Activated naive CD8-positive, alpha-beta T cell treated with anti-CD3 and anti-CD28 coated beads, Interleukin-2, amount 10 ng/mL, durations not matched to agents 7 days and 5 days (primary cell): ENCODE measurements at places on chromosomes 12 and 14. TPM values are rescaled to one million over a fixed set of nuclear protein-coding genes. Genes with fewer than 3 reads are reported as not detected.

- no peak for DNase-seq
- H3K4me1 ChIP-seq: no peaks in the 10 kb centered on the region
- H3K27me3 ChIP-seq: no peaks in the 10 kb centered on the region
- H3K36me3 ChIP-seq: peaks cover under 1% of the 10 kb centered on the region
- no peak overlapping the region for H3K4me3 ChIP-seq
- H3K27ac ChIP-seq: no peak overlapping the region
Measured at GRCh38 chr12:124363353-124363965, 68.6 kb downstream of the RFLNA start.

Gene TMED10
- 154 TPM for total RNA-seq

Gene PABPN1
- 207 TPM for total RNA-seq

Gene PYGL
- 0.51 TPM for total RNA-seq

DNA sequence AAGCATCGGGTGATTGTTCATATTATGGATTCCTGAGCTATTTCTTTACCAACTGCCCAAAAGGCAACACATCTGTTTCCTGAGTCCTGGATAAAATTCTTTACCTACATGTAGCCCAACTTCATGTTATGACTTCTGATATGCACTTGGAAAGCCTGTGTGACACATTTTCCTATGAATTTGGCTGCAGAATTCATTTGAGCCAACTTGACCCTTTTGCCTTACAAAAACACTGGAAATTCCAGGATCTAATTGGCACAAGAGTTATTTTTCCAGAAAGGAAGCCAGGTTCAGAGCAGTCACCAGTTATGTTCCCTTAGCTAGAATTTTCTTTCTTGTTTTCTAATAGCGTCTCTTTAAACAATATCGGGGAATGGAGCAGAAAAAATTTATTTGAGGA, 202.5 kb upstream of the LRIG3 start:
- no peaks in the 10 kb centered on the region for H3K4me1 ChIP-seq
- H3K4me3 ChIP-seq: no peak overlapping the region
- DNase-seq: no peak
- H3K27me3 ChIP-seq: no peaks in the 10 kb centered on the region
- no peaks in the 10 kb centered on the region for H3K36me3 ChIP-seq

DNA sequence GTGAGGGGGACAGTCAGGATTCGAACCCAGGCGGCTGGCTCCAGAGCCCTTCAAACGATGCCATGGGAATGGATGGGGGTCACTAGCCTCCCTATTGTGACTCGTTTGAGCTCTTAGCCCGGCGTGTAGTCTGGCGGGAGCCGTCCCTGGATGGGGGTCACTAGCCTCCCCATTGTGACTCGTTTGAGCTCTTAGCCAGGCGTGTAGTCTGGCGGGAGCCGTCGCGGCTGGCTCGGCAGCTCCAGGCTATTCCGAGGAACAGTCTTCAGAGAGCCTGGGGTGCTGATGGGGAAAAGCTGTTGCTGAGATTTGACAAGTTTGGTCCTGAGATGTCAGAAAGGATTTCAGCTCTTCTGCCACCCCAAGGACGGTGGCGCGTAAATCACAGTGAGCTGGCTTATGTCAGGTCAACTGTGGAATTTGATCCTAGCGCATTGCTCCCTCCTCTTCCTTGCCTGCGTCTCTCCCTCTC, 58.3 kb downstream of the CALM1 start:
- peaks cover 7% of the 10 kb centered on the region for H3K4me1 ChIP-seq
- no peak overlapping the region for H3K27ac ChIP-seq
- DNase-seq: no peak
- no peaks in the 10 kb centered on the region for H3K36me3 ChIP-seq
- no peak overlapping the region for H3K4me3 ChIP-seq

- no peak overlapping the region for H3K27ac ChIP-seq
- DNase-seq: peak; percentile 13
- no peaks in the 10 kb centered on the region for H3K36me3 ChIP-seq
- H3K27me3 ChIP-seq: peaks cover 3% of the 10 kb centered on the region
- H3K4me1 ChIP-seq: no peaks in the 10 kb centered on the region
- no peak overlapping the region for H3K4me3 ChIP-seq
Measured at GRCh38 chr14:90778571-90779255, 37.5 kb downstream of the TTC7B start.

GRCh38 chr12:79891506-79892162, 43.3 kb downstream of the PPP1R12A start:
- H3K4me3 ChIP-seq: no peak overlapping the region
- H3K27me3 ChIP-seq: no peaks in the 10 kb centered on the region
- DNase-seq: no peak
- peaks cover 13% of the 10 kb centered on the region for H3K4me1 ChIP-seq
- H3K27ac ChIP-seq: no peak overlapping the region

GRCh38 chr12:133010657-133011297, 24.6 kb downstream of the ZNF26 start:
- peaks cover 4% of the 10 kb centered on the region for H3K4me1 ChIP-seq
- no peak for DNase-seq
- H3K27ac ChIP-seq: no peak overlapping the region
- H3K36me3 ChIP-seq: peaks cover 94% of the 10 kb centered on the region
- H3K4me3 ChIP-seq: no peak overlapping the region
- no peaks in the 10 kb centered on the region for H3K27me3 ChIP-seq

Gene PTPRB
- total RNA-seq: not detected

GRCh38 chr14:104158827-104159798, 20.7 kb downstream of the KIF26A start:
- H3K27ac ChIP-seq: no peak overlapping the region
- no peaks in the 10 kb centered on the region for H3K27me3 ChIP-seq
- no peaks in the 10 kb centered on the region for H3K4me1 ChIP-seq
- no peak for DNase-seq
- no peaks in the 10 kb centered on the region for H3K36me3 ChIP-seq
- no peak overlapping the region for H3K4me3 ChIP-seq

GRCh38 chr12:119998471-119999245, 9.6 kb downstream of the BICDL1 start:
- no peaks in the 10 kb centered on the region for H3K27me3 ChIP-seq
- no peak overlapping the region for H3K27ac ChIP-seq
- H3K4me1 ChIP-seq: peaks cover 10% of the 10 kb centered on the region
- peaks cover 43% of the 10 kb centered on the region for H3K36me3 ChIP-seq

DNA sequence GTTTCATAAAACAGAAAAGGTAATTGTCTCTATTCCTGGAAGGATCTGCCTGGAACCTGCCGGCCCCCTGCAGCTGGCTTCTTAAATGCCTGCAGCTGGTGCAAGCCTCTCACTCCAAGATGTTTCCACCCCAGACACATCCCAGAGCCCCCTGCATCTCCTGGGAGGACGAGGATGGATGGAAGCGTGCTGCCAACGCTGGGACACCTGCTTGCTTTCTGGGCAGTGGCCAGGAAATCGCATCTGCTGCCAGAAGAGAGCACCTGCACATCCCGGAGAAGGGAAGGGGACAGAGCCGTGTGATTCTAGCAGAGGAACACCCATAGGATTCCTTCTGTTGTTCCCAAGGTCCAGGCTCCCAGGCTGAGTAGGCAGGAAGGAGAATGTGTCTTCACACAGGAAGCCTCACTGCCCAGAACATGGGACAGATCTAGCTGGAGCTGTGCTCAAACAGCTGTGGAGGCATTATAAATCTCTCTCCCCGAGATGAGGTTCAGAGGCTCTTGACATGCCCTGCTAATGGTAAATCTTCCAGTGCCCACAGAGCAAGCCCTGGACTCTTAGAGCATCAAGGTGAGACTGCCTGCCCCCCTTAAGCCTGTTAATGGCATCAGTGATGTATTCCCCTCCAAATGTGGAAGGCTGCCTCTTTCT, 138.8 kb upstream of the MAP1LC3B2 start:
- no peaks in the 10 kb centered on the region for H3K4me1 ChIP-seq
- H3K36me3 ChIP-seq: peaks cover 1% of the 10 kb centered on the region
- H3K27ac ChIP-seq: no peak overlapping the region
- no peak overlapping the region for H3K4me3 ChIP-seq
- no peak for DNase-seq

GRCh38 chr14:74945261-74945851, 10.0 kb downstream of the PGF start:
- no peak overlapping the region for H3K27ac ChIP-seq
- H3K27me3 ChIP-seq: no peaks in the 10 kb centered on the region
- H3K36me3 ChIP-seq: no peaks in the 10 kb centered on the region
- no peak for DNase-seq
- H3K4me3 ChIP-seq: no peak overlapping the region

Gene PTPRO
- total RNA-seq: 2.3 TPM

GRCh38 chr14:58598028-58598803, 39.5 kb upstream of the DACT1 start:
- peak overlapping the region; percentile 6 for H3K4me3 ChIP-seq
- H3K4me1 ChIP-seq: peaks cover 24% of the 10 kb centered on the region
- no peak overlapping the region for H3K27ac ChIP-seq
- peaks cover 7% of the 10 kb centered on the region for H3K27me3 ChIP-seq

Gene SMOC1
- total RNA-seq: not detected

GRCh38 chr14:20934148-20934762, 21.0 kb upstream of the RNASE2 start:
- H3K4me3 ChIP-seq: no peak overlapping the region
- H3K27ac ChIP-seq: no peak overlapping the region
- DNase-seq: peak; percentile 59

DNA sequence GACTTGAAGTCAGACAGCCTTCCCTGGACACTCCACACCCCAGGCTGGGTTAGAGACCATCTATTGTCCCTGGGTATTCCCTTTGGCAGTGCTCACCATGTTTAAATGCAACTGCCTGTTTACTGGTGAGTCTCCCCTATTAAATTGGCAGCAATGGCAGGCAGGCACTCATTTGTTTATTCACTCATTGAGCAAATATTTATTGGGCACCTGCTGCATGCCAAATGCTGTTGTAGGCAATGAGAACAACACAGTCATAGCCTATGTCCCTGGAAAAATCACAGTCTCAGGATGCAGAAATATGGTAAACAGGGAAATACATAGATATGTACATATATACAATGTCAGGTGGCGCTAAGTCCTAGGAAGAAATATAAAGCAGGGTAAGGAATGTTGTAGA, 212.8 kb downstream of the SUDS3 start:
- no peaks in the 10 kb centered on the region for H3K4me1 ChIP-seq
- no peaks in the 10 kb centered on the region for H3K27me3 ChIP-seq
- H3K4me3 ChIP-seq: no peak overlapping the region
- no peak for DNase-seq
- H3K27ac ChIP-seq: no peak overlapping the region

- no peaks in the 10 kb centered on the region for H3K36me3 ChIP-seq
- H3K27ac ChIP-seq: no peak overlapping the region
- H3K27me3 ChIP-seq: peaks cover 3% of the 10 kb centered on the region
- no peaks in the 10 kb centered on the region for H3K4me1 ChIP-seq
Measured at GRCh38 chr12:13784504-13784903, 196.9 kb downstream of the GRIN2B start.

DNA sequence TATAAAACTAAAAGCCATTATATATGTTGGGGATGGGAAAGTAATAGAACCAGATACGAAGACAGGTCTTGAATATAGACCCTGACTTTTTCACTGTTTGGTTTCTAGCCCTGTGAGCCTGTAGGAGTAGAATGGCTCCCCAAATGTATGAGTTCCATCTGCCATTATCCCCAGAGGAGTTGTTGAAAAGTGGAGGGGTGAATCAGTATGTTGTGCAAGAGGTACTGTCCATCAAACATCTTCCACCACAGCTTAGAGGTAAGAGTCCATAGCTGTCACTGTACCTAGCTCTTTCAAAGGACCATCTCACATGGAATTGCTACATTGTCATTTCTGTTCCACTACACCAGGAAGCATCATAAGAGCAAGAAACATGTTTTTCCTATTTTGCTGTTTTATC, 1.1 kb downstream of the NCAPD2 start:
- H3K36me3 ChIP-seq: peaks cover 28% of the 10 kb centered on the region
- DNase-seq: no peak
- no peaks in the 10 kb centered on the region for H3K27me3 ChIP-seq

- peaks cover 2% of the 10 kb centered on the region for H3K27me3 ChIP-seq
- H3K4me3 ChIP-seq: peak overlapping the region; percentile 93
- H3K36me3 ChIP-seq: peaks cover 7% of the 10 kb centered on the region
Measured at GRCh38 chr14:104792945-104793702, 2.4 kb downstream of the AKT1 start.

Gene CCDC177
- not detected for total RNA-seq

DNA sequence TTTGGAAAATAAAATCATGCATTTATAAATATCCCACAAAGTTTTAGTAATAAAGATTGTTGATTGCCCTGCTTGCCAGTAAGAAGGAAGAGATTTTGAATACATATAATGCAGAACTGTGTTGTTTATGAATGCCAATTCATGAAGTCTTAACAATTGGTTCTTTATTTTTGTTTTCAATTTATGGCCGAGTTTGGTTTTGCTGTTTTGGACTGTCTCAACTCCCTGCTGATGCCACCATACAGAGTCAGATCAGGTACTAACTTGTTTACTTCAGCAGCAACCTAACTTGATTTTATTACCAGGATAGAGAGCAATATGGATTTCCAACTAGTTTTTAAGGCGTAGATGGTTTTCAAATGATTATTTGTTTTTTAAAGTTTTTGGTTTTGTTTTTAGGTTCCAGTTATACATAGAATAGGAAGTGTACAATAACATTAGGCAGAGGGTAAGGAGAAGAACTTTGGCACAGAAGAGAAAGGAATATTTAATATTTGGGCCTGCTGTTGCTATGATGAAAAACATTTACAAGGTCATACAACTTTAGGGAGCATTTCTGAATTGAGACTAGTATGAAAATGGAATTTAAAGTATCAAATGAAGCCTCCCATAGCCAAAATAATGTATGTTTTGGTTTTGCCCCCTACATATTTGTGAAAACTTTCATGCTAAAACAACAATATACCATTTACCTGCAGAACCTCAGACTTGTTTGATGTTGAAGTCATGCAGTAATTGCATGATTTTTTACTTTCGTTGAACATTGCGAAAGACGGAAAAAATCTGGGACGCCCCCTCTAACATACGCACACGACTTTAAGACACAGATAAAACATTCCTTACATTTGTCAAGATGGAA, 904 bp upstream of the FAM177A1 start:
- peaks cover 27% of the 10 kb centered on the region for H3K4me1 ChIP-seq
- DNase-seq: no peak
- H3K4me3 ChIP-seq: peak overlapping the region; percentile 89
- H3K27ac ChIP-seq: peak overlapping the region; percentile 98
- no peaks in the 10 kb centered on the region for H3K27me3 ChIP-seq

DNA sequence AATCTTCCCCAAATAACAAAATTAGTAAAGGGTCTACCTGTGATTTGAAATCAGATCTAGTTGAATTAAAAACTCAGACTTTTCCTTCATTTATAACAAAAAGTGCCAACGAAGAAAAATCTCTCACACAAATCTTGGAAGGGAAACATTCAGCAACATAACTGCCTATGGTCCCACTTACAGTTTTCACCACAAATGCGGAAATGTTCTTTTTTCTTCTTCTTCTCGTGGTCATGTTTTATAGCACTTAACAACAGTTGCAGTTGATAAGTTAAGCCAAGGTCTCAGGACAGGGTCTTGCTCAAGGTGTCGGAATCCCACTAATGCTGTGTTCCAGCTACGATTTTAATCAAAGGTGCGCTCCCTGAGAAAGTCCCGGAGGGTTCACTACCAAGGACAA, 10.1 kb downstream of the RNASE6 start:
- H3K4me1 ChIP-seq: peaks cover 2% of the 10 kb centered on the region
- peaks cover 10% of the 10 kb centered on the region for H3K27me3 ChIP-seq
- H3K36me3 ChIP-seq: no peaks in the 10 kb centered on the region
- DNase-seq: no peak
- no peak overlapping the region for H3K27ac ChIP-seq

Gene HRK
- not detected for total RNA-seq

Gene ATN1
- total RNA-seq: 31.3 TPM

- H3K36me3 ChIP-seq: peaks cover 28% of the 10 kb centered on the region
- no peak overlapping the region for H3K27ac ChIP-seq
- H3K4me3 ChIP-seq: no peak overlapping the region
- no peaks in the 10 kb centered on the region for H3K27me3 ChIP-seq
Measured at GRCh38 chr14:49989966-49990365, 97.1 kb downstream of the ARF6 start.

- H3K4me3 ChIP-seq: peak overlapping the region; percentile 82
- peak; percentile 47 for DNase-seq
- H3K4me1 ChIP-seq: peaks cover 31% of the 10 kb centered on the region
- no peaks in the 10 kb centered on the region for H3K36me3 ChIP-seq
- no peaks in the 10 kb centered on the region for H3K27me3 ChIP-seq
Measured at GRCh38 chr12:124862768-124863415, 772 bp downstream of the SCARB1 start.

Gene TBC1D30
- total RNA-seq: 0.23 TPM
